NCI-H1417 treated with DMSO at 0.1 percent for 48 hours (cell line): ENCODE measurements at places on chromosomes 4 and X.

DNA sequence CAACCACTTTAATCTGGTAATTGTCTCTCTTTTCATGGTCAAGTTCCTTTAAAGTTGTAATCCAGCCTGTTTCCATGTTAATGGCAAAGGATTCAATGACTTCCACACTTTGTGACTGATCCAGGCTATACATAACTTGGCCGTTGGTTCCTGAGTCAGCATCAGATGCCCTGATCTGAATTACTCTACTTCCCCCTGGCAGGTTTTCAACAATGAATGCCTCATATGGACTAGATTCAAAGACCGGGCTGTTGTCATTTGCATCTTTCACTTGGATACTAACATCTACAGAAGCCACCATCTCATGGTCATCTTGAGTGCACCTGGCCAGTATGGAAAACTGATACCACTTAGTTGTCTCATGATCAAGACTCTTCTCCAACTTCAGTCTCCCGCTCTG is 62.6 kb upstream of the MTNR1A start:
- no peak for DNase-seq

GRCh38 chrX:134931550-134931949 is 59.2 kb upstream of the SMIM10 start:
- no peak for DNase-seq

GRCh38 chr4:82515705-82516104 is 46.1 kb downstream of the TMEM150C start:
- DNase-seq: no peak

DNA sequence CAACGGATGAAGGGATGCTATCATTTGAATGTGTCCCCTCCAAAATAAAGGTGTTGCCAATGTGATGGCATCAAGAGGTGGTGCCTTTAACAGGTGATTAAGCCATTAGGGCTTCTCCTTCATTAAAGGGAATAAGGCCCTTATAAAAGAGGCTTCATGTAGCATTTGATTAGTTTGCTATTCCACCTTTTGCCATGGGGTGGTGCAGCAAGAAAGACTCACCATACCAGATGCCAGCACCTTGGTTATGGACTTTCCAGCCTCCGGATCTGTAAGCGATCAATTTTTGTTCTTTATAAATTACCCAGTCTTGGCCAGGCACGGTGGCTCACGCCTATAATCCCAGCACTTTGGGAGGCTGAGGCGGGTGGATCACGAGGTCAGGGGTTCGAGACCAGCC is 7.9 kb upstream of the SLC25A43 start:
- no peak for DNase-seq

GRCh38 chr4:41646862-41647261 is 101.7 kb downstream of the PHOX2B start:
- no peak for DNase-seq

DNA sequence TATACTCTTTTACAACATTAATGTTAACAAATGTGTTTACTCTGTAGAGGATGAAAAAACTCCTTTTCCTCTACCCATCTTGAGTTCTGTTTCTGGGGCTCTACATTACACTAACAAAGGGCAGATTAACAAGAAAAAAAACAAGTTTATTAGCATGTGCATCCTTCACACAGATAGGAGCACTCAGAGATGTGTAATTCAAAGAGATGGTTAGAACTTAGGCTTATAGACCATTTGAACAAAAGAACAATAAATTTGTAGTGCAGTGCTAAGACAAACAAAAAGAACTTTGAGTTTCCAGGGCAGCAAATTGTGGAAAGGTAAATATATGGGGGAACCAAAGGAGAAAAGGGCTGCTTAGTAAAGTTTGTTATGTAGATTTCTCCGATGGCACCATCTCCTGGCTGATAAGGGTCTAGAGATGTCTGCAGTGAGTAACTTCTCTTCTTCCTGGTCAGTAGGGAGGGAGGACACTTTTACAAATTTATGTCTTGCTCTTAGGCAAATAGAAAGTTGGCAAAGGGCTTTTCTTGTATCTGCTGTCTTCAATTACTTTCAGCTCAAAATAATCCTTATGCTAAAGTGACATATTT is 1249.9 kb upstream of the TENM3 start:
- no peak for DNase-seq

DNA sequence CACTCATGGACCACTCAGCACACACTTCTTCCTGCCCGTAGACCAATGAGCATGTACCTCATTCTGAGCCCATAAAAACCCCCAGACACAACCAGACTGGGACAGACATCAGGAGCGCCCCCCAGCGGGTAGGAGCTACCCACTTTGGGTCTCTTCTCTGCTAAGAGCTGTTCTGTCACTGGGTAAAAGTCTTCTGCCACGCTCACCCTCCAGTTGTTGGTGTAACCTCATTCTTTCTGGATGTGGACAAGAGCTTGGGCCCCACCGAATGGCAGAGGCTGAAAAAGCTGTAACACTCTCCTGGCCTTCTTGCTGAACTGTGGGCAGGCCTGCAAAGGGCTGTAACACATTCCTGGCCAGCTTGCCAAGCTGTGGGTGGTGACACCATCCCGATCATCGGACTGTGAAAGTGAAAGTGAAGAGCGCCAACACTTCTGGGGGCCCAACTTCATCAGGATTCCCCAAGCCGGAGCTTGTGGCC is 137.6 kb downstream of the TECRL start:
- no peak for DNase-seq

DNA sequence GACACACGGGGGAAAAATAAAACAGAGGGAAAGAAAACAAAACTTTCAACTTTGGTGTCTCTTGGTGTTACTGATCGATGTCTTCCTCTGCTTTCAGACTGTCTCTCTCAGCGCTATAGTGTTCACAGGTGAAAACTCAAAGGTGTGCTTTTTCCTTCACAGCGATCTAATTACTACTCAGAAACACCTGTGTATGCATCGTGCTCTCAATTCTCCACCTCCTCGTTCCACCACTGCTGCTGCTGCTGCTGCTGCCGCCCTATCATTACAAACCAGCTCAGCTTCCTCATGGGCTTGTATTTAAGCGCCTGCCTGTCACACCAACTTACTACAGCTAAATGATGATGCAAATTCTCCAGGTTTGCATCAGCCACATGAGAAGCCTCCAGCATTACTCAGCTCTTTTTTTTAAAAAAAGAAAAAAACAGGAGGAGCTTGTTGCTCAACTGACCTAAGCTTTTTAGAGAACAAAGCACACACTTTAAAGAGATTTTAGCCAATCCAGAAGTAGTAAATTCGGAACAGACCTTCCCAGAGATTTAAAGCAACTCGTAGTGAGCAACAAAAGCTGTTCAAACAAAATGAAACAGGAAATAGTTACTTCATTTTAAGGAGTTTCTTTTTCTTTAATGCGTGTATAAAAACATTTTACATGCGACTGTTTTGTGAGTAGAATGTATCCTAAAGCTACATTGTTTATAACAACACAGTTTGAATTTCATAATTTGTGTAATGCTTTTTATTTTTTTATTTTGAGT is at the start of gene SLC7A11:
Gene SLC7A11, minus strand, starts transcription at position 274 of the 758 bp plus-strand sequence. CDS start 280 bp downstream, outside the sequence.
- peak; percentile 83 for DNase-seq

GRCh38 chrX:22056235-22056634 is 24.1 kb downstream of the PHEX start:
- no peak for DNase-seq

DNA sequence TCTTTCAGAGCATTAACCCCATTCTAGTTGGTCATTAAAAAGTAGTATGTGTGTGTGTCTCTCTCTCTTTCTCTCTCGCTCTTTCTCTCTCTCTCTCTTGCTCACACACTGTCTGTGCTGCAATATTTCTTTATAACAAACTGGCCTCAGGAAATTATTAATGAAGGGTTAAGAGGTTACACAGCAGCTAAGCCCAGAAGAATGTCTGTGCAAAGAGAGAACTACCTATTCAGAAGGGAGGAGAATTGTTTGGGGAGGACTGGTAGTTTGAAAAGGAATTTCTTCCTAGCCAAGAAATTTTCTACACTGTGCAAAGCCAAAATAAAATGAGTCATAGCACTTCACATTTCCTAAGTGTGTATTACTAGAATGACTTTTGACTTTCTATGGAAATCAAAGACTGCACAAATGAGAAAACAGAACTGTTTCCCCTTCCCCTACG is 22.2 kb downstream of the PDGFC start:
- DNase-seq: no peak
